Small intestine (tissue), 16 donors: ENCODE measurements at places on chromosomes 6 and 20.

- no peak for DNase-seq
These were observed 257.7 kb upstream of the MARCKS start for GRCh38 chr6:113599444-113599843.

DNA sequence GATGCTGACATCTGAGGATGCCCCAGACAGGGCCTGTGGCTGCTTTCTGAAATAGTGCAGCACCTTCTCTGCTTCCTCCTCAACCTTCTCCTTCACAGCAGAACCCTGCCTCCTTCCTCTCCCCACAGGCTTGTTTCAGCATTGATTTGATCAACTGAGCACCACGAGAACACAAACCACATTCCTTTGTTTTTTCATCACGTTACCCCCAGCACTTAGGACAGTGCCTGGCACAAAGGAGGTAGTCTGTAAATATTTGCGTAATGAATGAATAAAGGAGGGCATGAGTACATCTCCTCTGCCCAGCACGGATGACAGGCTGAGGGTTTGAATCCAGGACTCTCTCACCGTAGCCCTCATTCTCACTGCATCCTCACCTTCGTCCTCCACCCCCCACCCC is 21.3 kb upstream of the WFDC2 start:
- no peak for DNase-seq

GRCh38 chr6:20805021-20805420 is 270.8 kb downstream of the CDKAL1 start:
- no peak for DNase-seq

DNA sequence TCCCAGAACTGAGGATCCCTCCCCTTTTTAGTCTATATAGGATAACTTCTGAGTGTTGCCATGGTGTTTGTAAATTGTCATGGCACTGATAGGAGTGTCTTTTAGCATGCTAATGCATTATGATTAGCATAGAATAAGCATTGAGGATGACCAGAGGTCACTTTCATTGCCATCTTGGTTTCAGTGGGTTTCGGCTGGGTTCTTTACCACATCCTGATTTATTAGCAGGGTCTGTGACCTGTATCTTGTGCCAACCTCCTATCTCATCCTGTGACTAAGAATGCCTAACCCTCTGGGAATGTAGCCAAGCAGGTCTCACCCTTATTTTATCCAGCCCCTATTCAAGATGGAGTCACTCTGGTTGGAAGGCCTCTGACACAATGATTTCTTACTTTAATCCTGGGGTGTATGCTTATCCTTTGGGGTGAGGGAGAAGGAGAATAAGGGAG is 19.6 kb downstream of the WFDC2 start:
- DNase-seq: no peak

DNA sequence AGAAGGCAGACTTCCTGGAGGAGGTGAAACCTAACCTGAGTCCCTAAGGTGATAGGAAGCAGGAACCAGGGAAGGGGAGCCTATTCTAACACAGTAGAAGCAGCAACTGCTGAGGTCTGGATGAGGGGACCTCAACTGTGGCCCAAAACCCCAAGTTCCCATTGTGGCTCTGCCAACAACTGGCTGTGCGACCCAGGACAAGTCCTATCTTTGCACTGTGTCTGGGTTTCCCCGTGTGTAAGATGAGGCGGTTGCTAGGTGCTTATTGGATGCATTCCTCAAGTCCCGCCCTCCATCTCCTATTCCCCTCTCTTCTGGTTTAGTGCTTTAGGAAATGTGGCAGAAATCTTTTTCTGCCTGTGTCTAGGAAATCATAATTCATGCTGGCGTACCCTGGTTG is 52.2 kb upstream of the TTPAL start:
- DNase-seq: no peak

GRCh38 chr20:50645253-50646068 is 45.9 kb downstream of the RIPOR3 start:
- peak; percentile 94 for DNase-seq
